ENCODE measurements at places on chromosomes 13 and 19.

DNA sequence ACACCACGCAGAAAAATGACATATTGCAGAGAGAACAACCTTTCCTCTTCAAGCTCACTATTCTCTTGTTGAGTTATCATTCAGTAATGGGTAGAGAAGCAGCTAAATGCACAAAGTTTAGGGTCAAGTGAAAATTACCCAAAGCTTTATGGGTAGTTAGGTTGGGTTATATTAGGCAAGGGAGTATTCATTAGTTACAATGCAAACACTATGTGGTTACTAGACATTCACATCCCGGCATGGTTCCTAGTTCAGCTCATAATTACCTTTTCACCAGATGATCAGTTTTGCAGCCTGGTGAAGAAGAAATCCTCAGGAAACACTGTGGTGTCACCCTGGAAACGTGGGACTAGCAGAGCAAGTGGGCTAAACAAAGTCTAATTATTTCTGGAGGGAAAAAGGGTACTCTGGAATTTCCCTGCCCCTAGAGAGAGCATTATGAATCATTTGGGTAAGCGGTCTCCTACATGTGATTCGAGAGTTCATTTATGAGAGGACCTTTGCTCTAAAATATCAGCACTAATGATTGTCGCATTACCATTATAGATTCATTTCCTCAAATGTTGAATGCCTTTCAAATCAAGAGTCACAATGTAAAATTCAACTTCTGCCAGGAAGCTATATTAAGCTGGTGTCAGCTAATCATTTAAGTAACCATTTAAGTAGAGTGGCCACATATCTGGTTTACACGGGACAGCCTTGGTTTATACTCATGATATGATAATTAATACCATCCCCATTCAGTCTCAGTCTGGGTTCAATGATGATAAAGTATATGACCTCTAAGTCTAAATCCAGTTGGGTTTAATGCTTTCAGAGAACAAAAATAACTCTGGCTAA, 1208.0 kb downstream of the DIAPH3 start:
- DNase-seq, result no peak

DNA sequence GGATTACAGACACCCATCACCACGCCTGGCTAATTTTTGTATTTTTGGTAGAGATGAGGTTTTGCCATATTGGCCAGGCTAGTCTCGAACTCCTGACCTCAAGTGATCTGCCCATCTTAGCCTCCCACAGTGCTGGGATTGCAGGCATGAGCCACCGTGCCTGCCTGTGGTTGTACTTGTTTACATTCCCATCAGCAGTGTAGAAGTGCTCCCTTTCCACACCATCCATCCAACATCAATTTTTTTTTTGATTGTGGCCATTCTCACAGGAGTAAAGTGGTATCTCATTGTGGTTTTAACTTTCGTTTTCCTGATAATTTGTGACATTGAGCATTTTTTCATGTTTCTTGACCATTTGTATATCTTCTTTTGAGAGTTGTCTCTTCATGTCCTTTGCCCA, 1019.4 kb upstream of the SLC10A2 start:
- DNase-seq, result no peak

DNA sequence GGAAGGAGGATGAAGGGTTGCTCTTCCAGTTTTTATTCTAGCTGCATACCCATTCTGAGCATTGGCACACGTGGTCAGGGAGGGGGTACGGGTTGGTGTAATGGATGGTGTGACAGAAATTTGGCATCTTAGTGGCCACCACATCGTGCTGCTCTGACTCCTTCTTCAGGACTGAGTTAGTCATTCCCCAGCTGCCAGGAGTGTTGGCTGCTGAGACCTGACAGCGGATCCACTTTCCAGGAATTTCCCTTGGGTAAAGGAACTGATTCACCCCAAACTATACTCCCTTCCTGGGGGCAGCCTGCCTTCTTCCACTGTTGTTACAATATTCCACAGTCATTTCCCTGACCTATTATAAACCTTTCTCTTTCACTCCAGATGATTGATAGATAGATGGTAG, 595.5 kb upstream of the KLHL1 start:
- no peak for DNase-seq

DNA sequence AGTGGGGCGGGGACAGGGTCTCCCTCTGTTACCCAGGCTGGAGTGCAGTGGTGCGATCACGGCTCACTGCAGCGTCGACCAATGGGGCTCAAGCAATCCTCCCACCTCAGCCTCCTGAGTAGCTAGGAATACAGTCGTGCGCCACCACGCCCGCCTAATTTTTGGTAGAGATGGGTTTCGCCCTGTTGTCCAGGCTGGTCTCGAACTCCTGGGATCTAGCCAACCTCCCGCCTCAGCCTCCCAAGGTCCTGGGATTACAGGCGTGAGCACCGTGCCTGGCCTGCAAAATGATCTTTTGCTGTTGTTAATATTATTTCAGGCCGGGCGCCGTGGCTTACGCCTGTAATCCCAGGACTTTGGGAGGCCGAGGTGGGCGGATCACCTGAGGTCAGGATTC, 621 bp upstream of the TGDS start:
- DNase-seq, result no peak

- no peak for DNase-seq
These were observed 100.2 kb upstream of the MBNL2 start for GRCh38 chr13:97121894-97122293.

- DNase-seq, result no peak
These were observed 1.5 kb downstream of the ZNF581 start for GRCh38 chr19:55644842-55645511.

- DNase-seq, result no peak
These were observed 5.4 kb upstream of the ZNF225 start for GRCh38 chr19:44107751-44108150.

Data from NCI-H1092 (cell line).